ENCODE measurements at places on chromosomes 11 and 22.

DNA sequence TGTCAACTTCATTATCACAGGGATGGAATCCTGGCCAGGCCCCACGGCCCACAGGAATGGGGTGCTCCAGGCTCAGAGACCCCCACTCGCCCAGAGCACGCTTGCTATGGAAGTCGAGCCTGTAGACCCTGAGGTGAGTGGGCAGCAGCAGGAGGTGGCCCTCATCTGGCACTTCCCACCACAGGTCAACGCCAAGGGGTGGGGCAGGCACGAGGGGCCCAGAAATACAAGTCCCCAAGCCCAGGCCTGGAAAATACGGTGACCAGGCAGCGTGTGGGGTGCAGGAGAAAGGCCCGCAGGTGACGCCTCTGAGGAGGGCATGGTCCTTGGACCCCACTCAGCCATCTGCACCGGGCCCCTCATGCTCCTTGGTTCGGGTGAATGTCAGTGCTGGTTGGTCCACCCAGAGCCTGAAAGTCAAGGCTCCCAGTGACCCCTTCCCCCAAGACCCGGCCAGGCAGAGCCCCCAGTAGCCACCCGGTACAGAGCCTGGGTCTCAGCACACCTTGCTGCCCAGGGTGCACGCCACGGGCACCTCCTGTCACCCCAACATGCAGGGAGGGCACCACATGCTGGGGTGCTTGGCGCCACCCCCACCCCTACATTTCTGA is 2.4 kb downstream of the MOB2 start:
- DNase-seq, result no peak

- no peak for DNase-seq
Measured at GRCh38 chr11:126410649-126411048, 55.2 kb downstream of the ST3GAL4 start.

- no peak for DNase-seq
Measured at GRCh38 chr22:47034905-47035419, 272.5 kb downstream of the TBC1D22A start.

DNA sequence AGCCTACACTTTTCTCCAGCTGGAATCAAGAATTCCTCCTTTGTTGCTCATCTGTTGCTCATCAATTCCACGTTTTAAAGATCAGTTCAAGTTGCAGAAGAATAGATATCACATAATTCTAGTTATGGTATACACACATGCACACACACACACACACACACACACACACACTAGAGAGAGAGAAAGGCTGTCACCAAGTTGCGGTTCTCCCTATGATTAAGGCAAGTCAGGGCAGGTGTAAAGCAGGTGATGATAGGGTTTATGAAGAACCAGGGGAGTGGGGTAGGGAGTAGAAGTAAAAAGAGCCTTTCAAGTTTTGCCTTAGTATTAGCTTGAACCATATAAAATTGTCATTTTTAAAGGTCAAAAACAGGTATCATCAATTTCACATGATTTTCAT is 31.7 kb upstream of the TMPRSS4 start:
- DNase-seq, result no peak

DNA sequence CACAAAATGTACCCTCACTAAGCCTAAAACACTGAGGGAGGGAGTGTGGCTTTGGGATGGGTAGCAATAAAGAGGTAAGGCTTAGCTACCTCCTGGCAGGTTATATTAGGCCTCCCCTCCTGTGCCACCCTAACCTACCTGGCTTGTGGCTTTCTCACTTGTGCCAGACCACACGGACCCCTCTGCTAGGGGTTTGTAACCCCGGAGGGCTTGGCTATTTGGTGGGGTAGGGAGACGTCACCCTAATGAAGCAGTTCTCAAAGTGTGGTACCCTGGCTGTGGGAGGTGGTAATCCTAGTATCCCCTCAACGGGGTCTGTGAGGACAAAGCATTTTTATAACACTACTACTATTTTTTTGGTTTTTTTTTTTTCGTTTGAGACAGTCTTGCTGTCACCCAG is 9.0 kb upstream of the MCM5 start:
- DNase-seq, result no peak

GRCh38 chr11:118939953-118940598 is 14.3 kb upstream of the BCL9L start:
- DNase-seq, result peak; percentile 94

- DNase-seq, result no peak
Measured at GRCh38 chr11:130508913-130509312, 60.5 kb downstream of the ADAMTS15 start.

GRCh38 chr11:12625438-12626071 is 48.7 kb upstream of the TEAD1 start:
- no peak for DNase-seq

- no peak for DNase-seq
Measured at GRCh38 chr22:44146088-44146861, 34.5 kb upstream of the PARVG start.

- DNase-seq, result no peak
Measured at GRCh38 chr11:17347676-17348075, 3.9 kb upstream of the NCR3LG1 start.

DNA sequence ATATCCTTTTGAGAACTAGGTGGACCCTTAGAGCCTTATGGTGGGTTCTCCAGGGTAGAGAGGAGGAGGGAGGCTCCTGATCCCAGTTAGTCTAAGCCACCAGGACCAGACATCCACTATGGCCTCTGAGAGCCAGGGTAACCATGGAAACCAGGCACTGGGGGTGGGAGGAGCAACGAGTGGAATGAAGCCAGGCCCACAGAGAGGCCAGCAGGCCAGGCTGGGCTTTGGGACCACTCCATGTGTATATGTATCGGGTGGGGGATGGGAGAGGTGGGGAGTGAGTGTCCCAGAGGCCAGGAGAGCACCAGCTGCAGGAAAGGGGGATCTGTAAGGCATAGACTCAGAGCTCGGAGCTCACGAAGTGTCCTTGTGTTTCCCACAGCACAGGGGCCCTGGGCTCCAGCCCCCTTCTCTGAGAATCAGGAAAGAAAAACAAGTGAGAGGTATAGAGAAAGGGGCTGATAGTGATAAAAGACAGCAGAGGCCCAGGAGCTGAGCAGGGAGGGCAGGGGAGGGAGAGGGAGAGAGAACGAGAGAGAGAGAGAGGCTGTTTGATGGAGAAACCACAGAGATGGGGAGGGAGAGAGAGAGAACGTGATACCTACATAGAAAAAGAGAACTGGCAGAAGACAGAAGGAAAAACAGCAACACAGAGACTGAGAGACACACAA is 15.5 kb upstream of the TSPAN18 start:
- no peak for DNase-seq

- DNase-seq, result no peak
Measured at GRCh38 chr22:20054034-20054427, 26.0 kb upstream of the DGCR8 start.

DNA sequence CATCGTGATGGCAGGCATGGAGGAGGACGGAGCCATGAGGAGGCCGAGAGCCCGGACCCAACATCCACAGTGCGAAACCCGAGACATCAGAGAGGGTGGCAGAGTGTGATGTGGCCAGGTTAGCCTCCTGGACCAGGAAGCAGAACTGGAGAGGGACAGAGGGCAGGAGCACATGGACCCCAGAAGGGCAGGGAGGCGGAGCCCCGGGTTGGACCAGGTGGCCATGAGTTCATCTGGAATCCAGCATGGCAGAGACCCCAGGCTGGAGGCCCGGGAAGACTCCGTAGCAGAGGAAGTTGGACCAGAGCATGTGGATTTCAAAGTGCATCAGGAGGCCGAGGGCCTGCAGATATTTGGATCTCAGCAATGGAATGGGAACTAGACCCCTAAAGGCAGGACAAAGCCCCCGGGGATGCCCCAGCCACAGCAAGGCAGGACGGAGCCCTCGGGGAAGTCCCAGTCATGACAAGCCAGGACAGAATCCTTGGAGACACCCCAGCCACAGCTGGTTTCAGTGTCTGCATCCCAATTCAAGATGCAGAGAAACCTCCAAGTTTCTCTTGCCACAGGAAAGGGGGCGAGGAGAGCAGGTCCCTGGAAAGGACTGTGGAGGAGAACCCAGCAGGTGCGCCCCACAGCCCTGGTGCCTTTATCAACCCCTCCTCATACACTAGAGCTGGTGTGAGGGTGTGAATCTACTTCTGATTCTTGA is 1393.4 kb downstream of the BRD1 start:
- no peak for DNase-seq

DNA sequence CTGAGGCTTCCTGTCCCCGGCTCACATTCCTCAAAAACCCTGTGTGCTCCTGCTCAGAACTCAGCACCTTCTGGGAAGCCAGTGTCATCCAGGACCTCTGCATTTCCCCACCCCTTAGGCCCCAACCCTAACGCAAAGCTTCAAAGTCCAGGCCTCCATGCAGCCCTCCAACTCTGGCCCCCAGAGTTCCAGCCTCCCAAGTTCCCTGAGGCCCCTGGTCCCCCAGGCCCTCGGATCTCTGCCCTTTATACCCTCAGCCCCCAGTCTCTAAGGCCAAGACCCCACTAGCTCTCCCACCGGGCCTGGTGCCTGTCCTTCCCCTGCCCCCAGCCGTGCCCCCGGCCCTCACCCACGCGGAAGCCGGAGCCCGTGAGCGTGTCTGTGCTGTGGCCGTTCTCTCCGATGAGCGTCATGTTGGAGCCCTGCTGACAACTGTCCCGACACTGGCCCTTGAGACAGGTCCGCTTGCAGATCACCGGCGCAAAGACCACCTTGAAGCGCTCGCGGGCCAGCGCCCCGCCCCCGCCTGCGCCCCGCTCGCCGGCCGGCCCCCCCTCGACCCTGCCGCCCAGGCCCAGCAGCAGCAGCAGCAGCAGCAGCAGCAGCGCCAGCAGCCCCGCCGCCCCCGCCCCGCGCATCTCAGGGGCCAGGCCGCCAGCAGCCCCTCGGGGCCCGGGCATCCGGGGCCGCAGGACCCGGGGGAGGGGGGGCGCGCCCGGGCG is 718 bp downstream of the LTBP3 start:
- no peak for DNase-seq

DNA sequence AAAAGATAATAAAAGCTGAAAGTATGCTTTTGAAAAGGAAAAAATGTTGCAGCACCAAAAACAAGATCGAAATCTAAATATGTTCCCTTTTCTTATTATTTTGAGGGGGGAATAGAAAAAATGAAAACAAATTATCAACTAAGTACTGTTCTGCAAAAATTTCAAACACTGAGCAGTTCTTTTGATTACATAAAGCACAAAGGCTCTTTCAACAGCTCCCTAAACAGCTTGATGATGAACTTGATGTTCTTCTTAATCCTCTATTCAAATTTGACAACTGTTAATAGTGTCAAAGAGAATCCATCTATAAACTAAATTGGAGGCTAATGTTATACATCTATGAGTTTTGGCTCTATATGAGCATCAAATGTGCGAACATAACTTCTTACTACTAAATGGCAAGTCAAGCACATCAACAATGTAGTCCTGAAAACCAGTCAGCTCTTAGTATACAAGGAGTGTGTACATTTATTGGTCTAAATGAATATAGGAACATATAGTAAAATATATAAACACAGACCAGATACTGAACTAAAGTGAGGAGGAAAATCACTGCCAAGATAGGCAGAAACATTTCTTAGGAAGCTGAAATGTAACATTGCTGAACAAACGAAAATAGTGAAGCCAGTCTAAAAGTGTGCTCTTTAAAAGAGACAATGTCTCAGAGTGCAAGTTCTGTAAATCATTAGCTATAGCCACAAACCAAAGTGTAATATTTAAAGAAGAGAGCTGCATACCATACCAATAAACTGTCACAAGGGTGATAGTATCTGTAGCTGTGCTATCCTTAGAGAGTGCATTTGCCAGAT is 94.3 kb downstream of the SOX6 start:
- no peak for DNase-seq

DNA sequence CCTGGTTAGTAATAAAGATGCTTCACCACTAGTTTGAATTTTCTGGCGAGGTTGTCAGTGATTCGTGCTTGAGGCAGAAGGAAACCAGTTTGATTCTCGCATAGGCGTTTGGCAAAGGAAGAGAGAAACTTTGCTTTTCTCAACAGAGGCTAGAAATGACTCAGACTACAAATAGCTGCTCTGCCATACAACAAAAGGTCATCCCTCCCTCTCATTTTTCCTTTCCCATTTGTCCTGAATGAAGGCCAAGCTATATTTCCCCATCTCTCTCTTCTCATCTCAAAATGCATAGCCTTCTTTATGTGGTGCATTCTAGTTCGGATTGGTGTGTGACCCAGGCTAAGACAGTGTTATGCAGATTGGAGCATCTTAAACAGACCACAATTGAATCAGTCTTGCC is 741.4 kb downstream of the NTM start:
- DNase-seq, result no peak

DNA sequence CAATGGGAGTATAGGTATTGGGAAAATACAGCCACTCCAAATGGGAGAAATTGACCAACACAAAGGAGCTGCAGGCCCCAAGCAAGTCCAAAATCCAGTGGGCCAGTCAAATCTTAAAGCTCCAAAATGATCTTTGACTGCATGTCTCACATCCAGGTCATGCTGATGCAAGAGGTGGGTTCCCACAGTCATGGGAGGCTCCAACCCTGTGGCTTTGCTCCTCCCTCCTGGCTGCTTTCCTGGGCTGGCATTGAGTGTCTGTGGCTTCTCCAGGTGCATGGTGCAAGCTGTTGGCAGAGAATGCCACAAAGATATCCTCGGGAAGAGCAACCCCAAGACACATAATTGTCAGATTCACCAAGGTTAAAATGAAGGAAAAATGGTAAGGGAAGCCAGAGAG is 80.8 kb downstream of the IGLL5 start:
- DNase-seq, result no peak

DNA sequence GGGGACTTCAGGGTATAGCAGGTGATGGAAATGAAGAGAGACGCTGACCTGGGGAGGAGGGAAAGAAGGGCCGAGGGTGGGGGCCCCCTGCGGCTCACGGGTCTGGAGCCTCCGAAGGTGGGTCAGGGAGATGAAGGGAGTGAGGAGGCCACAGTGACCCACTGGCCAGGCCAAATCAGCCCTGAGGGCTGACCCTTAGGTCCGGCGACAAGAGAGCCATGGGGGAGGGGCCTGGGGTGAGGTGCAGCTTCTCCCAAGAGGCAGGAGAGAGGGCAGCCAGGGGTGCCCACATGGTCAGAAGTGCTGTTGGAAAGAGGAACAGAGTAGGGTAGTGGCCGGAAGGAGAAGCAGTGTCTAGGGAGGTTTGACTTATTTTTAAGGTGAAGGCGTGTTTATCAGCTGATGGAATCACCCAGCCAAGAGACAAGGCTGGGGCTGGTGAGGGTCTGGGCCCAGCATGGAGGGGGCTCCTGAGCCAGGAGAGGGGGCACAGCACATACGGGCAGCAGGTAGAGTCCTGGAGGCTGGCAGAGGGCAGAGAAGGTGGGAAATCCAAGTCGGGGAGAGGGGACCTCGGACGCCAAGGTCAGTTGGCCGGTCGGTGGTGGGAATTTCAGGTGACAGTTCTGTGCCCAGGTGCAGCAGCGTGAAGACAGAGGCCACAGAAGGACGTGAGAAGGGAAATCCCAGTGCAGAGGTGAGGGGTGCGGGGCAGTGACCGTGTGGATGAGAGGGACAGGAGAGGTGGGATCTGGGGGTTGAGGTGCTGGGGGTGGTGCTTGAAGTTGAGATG is 49.0 kb downstream of the LINC01488 start:
- DNase-seq, result peak; percentile 43

GRCh38 chr22:36277482-36278291 is 24.8 kb downstream of the APOL1 start:
- DNase-seq, result no peak

GRCh38 chr11:71117311-71117710 is 135.1 kb downstream of the SHANK2 start:
- DNase-seq, result no peak

- DNase-seq, result peak; percentile 93
Measured at GRCh38 chr22:43345761-43346301, 2.7 kb upstream of the SCUBE1 start.
